NCI-H2171 treated with DMSO at 0.1 percent for 48 hours (cell line): ENCODE measurements at places on chromosomes 2 and 18.

GRCh38 chr2:37825586-37825985 lies 99.5 kb upstream of the RMDN2 start:
- DNase-seq: no peak

DNA sequence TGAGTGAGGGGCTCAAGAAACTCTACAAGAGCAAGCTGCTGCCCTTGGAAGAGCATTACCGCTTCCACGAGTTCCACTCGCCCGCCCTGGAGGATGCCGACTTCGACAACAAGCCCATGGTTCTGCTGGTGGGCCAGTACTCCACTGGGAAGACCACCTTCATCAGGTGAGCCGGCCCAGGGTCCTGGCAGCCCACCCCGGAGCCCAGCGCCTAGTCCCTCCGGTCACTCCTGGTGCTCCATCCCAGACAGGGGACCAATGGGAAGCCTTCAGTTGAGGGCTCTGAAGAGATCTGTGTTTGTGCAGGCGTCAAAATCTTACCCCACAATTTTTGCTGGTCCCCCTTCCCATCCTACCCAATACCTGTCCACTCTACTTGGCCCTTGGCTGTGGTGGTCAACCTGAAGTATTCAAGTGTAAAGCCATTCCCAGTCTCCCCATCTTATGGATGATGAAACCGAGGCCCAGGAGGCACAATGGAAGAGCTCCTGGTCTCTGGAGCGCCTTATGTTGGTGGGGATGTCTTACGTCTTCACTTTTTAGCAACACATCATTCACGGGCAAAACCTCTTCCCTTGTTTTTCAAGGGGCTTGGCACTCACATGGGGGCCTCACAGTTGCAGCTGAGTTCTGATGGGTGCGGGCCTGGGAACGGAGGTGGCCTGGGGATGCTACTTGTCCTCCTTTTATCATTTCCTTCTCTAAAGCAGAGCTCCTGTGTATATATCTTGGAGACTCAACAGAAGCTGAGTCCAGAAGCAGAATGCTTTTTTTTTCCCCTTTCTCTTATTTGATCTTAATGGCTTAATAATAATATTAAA lies 941 bp downstream of the EHD3 start:
- no peak for DNase-seq

GRCh38 chr2:64699712-64700111 lies 46.0 kb upstream of the SERTAD2 start:
- DNase-seq: no peak

- no peak for DNase-seq
Observed at GRCh38 chr2:231376857-231377256, 18.7 kb upstream of the B3GNT7 start.

DNA sequence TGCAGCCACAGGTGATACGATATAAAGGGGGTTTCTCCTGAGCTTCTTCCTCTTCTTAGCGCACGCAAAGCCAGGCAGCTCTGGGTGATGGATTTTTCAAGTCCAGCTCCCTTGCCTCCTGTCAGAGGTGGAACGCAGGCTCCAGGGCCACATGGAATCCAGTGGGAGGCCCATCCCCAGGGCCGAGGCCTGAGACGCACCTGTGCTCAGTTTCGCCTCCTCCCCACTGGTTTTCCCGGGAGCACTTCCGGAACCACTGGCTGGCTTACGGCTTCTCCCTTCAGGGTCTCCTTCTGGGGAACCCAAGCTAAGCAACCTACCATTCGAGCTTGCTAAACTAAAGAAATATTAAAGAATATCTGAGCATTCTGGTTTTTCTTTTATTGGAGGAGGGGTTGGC lies 63.6 kb downstream of the TRAPPC12 start:
- no peak for DNase-seq
